Activated CD8-positive, alpha-beta memory T cell treated with anti-CD3 and anti-CD28 coated beads for 4 hours (primary cell): ENCODE measurements at places on chromosomes 2 and 18.

DNA sequence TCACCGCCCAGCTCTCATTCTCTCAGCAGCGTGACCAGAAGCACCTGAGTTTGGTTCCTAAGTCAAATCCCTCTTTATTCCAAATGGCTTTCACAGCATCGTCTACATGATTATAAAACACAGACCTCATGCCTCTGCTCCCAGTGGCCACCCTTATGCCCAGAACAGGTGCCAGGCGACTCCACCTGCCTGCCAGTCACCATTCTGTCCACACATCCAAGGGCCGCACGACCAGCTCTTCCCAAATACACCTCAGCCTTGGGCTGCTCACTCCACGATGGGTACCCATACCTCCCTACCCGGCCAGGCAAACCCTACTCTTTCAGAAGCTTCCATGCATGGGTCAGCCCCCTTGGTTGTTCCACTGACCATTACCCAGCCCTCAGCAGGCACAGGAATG is 851.6 kb upstream of the SALL3 start:
- DNase-seq: no peak

- no peak for DNase-seq
Observed at GRCh38 chr2:196586511-196586991, 53.0 kb upstream of the CCDC150 start.

- no peak for DNase-seq
Observed at GRCh38 chr2:171287036-171287571, 126.4 kb upstream of the TLK1 start.

DNA sequence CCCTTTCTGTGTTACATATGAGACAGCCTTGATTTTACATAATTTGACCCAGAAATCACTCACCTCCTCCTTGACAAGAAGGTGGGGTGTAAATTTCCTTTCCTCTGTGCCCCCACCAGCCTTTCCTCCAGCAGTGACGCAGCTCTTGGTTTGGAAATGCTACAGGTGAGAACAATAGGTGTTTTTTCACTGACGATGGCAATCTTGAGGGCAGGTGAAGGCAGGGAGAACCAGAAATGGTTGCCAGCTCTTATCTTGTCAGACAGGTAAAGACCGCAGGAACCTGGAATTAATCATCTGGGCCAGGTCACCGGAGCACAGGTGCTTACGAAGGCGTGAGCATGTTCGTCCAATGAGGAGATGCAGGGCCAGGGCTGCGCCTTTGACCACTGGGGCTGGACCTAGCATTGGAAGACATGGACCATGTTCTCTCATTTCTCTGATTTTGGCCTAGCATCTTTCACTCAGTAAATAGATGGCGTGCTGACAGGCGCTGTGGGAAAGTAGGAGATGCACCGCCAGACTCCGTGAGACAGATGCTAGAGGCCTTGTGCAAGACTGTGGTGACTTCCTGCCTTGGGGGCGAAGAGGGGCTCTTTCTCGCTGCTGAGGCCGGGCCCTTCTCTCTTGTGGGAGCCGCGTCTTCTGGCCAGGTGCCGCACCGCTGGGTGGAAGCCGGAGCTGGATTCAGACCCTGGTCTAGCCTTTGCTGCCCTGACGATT is 4.0 kb downstream of the CIDEA start:
- DNase-seq: no peak

DNA sequence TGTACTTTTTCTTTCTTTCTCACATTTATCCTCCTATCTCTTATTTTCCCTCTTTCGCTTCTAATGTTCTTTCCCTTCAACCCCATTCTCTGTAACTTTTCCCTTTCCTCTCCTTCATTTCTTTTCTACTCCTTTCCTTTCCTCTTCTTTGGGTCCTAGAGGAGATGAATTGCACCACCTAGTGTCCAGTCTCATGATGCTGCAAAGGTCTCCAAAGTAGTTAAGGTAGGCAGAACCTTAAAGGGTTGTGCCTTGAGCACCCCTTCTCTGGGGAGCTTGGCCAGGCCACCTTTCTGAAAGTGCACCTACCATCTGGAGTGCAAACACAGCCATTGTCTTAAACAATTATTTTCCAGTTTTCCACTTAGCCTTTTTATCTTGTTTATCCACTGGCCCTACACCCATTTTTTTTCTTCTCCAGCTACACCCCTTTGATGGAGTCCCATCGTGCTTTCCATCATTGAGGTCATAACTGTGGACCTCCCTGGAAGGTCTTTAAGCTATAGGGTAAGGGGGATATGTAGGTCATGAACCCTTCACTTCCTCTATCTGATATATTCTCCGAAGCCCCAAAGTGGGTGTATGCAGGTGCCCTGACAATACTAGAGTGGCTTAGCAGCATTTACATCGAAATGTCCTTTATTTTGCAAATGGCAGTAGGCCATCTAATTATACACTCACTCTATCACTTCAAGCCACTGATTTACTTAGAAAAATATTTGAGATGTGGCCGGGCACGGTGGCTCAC is 155.9 kb downstream of the ESCO1 start:
- DNase-seq: no peak
